ENCODE measurements at places on chromosomes 7 and 10.
A peak's percentile ranks its signal among the peaks of the same experiment; 100 is the strongest.

DNA sequence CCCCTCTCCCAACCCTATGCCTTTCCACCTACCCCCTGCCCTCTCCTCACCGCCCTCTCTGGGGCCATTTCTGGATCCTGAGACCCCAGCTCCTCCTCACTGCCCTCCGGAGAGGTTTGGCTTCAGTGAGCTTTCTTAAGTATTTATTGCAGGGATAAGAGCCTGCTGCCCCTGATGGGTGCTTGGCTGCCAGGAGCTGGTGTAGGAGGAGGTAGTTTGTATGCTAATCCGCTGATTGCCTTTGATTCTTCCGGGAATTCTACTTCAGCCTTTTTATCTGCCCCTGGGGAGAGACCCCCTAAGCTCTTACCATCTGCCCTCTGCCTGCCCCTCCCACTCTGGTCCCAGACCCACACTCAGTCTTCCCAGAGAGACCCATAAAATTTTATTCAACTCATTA, 263.5 kb upstream of the PODXL start:
- peak; percentile 22 for DNase-seq

DNA sequence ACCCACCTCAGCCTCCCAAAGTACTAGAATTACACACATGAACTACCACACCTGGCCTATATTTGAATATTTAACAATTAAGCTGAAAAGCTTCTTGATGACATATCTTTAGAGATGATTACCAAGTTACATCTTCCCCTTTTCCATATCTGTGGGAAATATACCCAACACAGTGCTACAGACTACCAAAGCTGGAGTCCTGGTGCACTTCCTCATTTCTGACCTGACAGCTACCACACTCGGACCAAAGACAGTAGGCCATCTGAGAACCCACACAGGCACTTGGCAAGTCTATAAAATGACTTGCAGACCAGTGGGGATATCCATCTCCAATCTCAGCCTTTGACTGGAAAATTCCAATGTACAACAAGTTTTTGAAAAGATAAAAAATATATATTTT, 270.4 kb upstream of the KLF14 start:
- DNase-seq, result no peak

GRCh38 chr10:77404810-77405209, 232.8 kb downstream of the KCNMA1 start:
- DNase-seq, result no peak

DNA sequence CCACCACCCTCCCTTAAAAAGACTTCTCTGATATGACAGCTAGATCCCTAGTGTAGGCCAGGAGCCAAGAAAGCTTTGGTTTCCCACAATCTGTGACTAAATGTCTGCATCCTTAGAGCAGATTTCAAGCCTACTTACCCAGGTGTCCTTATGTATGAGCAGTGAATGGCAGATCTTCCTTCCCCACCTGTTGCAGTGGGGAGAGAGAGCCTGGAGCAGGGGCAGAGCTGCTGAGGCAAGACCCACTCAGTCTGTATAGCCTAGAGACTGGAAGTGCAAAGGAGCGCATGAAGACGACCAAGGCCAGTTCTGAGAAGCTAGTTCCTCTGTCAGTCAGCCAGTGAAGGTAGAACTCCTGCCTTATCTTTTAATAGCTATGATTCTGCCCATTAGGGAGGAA, 180.1 kb downstream of the GRM3 start:
- DNase-seq, result no peak

DNA sequence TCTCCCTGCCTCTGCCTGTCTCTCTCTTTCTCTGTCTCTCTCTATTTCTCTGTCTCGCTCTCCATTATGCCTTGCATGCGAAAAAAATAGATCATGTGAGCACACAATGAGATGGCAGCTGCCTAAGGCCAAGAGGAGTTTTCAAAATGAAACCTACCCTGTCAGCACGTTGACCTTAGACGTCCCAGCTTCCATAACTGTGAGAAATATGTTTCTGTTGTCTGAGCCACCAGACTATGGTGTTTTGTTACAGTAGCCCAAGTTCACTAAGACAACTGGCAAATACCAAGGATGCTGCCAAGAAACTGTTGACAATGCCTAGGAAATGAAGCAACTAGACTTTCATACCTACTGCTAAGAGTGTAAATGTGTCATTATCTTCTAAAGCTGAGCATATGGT, 70.6 kb upstream of the PLXDC2 start:
- DNase-seq, result no peak

DNA sequence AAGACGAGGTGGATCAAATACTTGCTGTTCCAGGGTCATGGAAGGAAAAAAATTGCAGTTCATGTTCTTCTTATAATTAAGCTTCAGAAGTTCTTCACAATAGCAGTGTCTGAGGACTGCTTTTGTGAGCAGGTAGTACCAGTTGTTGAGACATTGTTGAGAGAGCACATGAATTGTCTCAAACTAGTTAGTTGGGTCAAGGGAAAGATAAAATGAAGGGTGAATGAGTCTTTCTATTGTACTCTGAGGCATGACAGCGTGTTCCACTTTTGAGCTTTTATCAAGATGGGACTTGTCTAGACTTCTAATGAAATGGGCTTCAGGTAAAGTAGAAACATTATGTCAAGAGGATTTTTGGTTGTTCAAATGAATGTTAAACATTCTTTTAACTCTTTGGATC, 26.0 kb downstream of the KAT6B start:
- DNase-seq, result no peak

DNA sequence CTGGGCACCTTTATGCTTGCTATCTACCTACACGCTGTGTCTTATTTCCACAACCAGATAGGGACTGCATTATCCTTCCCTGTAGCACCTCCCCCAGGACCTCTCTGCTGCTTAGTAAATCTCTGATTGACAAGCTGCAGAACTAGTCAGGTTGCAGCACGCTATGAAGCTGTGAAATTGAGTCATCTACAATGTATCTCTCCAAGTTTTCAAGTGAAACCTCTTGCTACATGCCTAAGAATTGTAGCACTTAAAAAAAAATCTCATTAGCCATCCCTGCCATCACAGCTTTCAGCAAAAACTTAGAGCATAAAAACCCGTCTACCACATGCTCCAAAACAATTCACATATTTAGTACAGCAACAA, 69.7 kb upstream of the FGFR2 start:
- no peak for DNase-seq

GRCh38 chr7:43658718-43659548, 70.4 kb downstream of the COA1 start:
- DNase-seq, result no peak

DNA sequence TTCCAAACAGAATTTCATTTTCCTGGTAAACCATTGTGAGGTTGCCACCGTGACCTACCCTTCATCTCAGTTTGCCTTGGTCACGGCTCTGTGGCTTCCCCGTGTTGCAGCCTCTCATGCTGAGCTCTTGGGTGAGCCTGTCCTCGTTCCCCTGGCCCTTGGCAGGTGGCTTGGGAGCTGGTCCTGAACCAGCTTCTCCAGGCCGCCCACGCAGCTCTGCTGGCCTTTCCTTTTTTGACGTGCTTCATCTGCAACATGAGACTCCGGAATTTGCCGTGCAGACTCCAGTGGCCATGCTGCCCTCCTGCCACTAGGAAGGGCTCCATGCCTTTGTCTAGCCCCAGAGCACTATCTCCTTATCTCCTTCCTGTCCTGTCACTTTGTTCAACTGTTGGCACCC, 93.0 kb upstream of the NPS start:
- no peak for DNase-seq

DNA sequence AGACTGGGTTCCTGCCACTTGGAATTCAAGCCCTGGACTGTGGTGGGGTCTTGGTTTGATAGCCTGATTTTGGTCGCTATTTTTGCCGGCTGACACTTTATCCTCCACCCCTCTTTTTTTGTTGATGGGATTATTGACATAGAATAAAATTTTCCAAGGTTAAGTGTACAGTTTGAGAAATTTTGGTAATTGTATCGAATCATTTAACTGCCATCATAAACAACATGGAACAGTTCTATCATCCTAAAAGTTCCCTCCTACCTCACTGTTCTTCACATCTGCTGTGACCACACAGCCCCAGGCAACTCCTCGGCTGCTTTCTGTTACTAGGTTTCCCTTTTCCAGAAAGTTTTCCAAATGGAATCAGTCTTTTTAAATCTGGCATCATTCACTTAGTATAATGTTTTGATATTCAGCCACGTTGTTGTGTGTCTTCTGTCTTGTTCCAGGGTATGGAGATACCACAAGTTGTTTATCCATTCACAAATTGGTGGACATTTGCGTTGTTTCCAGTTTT, 50.6 kb upstream of the STEAP1B start:
- DNase-seq, result no peak

- DNase-seq, result peak; percentile 34
These were observed 142.3 kb downstream of the VPS50 start for GRCh38 chr7:93374345-93374940.

DNA sequence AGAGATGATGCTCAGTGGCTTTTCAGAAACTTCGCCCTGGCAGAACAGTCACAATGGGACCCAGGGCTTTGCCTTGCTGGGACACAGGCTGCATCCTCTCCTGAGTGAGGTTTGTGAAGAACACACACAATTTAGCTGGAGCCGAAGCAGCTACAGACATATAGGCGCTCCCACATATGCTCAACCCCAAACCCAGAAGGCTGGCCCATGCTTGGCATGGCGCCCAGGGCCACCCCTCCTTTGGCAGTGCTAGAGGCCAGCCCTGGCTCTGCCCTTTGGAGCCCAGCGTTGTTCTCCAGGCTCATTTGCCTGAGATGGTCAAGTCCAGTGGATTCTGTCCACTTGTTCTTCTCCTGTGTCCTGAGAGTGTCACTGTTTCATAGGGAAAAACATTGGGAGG, 94.4 kb downstream of the WDFY4 start:
- DNase-seq, result no peak

- DNase-seq, result no peak
These were observed 26.8 kb downstream of the PRPF18 start for GRCh38 chr10:13613519-13613918.

DNA sequence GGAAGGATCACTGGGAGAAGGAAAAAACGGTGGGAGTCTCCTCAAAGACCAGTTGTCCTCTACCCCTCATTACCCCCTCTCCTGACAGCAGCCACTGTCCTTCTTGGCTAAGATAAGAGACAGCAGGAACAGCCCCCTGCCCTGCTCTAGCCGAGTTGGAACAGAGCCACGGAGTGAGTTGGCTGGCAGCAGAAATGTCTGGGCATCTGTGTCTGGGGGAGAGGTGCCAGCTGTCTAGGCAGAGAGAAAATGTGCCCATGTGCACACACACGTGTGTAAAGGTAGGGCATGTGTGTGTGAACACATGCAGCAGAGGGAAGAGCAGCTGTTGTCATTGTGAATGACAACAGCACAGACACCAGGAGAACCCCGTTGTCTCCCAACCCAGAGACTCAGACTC, 9.4 kb upstream of the HILPDA start:
- no peak for DNase-seq

GRCh38 chr7:48426966-48427555, 255.8 kb downstream of the ABCA13 start:
- DNase-seq, result no peak

DNA sequence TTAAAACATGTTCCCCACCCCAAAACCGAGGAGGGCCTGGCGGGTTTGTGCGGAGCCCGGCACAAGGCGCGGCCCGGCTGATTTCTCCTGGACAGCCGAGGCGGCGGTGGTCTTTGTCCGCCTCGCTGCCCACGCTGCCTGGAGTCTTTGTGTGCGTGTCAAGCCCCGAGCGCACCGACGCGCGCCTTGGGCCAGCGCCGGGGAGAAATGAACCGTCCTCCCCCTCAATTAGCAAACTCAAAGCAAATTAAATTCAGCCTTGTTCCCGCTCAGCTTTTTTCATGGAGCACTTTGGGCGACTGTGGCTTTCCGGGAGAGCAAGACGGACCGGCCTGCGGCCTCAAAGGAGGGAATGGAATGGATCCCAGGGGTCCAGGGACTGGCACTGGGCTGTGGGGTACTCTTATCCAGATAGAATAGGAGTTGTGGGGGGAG, 4.1 kb downstream of the EMX2 start:
- no peak for DNase-seq

GRCh38 chr10:121558238-121558637, 40.0 kb downstream of the FGFR2 start:
- no peak for DNase-seq

GRCh38 chr10:26780106-26780792, 80.5 kb downstream of the ABI1 start:
- DNase-seq, result no peak

DNA sequence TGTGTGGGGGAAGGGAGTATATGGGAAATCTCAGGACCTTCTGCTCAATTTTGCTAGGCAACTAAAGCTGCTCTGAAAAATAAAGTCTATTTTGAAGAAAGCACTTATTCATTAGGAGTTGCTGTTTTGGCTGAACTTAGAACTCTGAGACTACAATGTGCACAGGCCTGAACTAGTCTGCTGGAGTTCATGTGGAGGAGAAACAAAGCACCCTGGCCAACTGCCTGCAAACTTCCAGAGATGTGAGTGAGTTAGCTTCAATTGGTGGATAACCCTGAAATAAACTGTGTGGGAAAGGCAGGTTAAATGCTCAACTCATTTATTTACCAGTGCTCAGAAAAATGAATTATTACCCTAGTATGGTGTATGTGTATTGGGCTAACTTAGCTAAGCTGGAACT, 17.3 kb upstream of the FAM241B start:
- no peak for DNase-seq

- DNase-seq, result no peak
These were observed 196.6 kb upstream of the TMEM196 start for GRCh38 chr7:19969859-19970493.

DNA sequence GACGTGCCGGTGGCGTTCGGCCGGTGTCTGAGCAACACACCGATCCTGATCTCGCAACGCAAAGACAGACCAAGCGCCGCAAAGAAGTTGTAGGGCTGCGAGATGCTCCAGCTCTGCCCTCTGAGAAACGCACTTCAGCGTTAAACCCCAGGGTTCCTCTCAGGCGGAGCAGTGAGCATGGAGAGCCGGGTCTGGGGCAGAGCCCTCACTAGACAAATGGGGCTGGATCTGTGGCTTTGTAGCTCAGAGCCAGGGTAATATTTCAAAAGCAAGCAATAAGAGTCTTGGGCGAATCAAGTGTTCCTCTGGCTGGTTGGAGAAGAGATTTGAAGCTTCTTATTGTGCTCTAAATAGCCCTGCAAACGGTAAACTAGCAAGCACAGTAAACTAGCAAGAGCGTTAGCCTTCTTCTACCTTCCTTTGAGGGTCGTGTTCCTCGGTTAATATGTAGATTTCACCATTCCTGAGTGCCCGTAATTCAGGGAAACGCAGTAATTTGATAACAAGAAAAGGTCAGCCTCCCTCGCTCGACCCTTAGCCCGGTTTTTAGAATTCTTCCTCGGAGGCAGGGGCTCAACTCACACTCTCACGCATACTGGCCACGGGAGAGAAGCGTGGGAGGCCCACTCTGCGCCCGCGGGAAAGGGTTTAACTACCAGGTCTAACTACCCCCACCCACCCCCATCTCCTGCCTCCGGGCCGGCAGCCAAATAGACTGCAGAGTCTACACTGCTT, 6.7 kb downstream of the SKAP2 start:
- peak; percentile 39 for DNase-seq

DNA sequence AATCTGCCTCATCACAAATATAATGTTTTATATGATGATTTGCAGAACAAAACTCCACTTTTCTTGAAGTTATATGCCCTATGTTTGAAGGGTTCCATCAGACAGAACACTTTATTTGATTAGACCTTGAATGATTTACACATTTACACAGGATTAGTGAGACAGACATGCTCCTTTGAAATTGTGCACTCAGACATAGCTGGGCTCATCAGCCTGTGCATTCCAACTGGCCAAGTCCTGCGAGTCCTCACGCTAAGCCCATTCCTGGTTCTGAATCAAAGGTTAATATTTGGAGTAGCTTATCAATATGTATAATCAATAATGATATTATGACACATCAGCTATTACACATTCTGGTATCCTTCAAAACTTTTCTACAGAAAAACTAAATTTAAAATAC, 173.6 kb downstream of the MBL2 start:
- DNase-seq, result no peak
